Activated CD4-positive, alpha-beta T cell treated with anti-CD3 and anti-CD28 coated beads, Interleukin-10, Interleukin-2, amounts not matched to agents 100 ng/mL and 50 ng/mL, durations not matched to agents 16 hours and 8 hours (primary cell): ENCODE measurements at places on chromosomes 5 and 9.
A peak's percentile ranks its signal among the peaks of the same experiment; 100 is the strongest.

DNA sequence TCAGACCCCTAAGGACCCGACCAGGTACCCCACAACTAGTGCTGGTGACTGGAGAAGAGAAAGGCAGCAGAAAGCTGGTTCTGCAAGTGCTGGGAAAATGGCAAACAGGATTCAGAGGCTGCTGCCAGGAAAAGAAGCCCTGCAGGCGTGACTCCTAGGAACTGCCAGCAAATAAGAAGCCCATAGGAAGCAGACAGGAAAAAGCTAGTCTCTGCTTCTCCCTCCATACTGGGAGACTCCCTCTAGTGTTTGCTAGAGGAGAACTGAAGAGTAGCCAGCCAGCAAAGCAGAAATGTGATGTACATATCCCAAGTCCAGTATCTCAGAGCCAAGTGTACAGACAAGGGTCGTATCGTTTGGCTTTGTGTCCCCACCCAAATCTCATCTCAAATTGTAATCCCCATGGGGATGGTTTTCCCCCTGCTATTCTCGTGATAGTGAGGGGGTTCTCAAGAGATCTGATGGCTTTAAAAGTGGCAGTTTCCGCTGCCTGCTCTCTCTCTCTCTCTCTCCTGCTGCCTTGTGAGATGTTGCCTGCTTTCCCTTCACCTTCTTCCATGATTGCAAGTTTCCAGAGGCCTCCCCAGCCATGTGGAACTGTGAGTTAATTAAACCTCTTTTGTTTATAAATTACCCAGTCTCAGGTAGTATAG lies 38.1 kb upstream of the TUSC1 start:
- DNase-seq, result no peak

- no peak for DNase-seq
Observed at GRCh38 chr9:26947736-26948135, 694 bp upstream of the PLAA start.

DNA sequence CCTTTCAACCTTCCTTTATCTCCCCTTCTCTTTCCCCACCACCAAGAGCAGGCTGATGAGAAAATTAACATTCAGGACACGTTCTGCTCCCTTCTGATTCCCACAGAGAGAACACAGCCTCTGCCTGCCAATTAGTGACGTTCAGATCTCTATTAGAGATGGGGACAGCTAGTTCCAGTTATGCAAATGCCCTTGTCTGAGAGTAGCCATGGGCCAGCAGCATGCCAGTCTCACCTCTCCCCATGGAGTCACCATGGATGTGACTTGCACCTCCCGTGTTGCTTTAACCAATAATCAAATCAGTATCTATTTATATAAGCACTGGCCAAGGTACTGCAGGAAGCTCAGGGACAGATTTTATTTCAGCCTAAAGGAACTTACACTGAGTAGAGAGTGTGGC lies 61.3 kb downstream of the KCNIP1 start:
- no peak for DNase-seq

DNA sequence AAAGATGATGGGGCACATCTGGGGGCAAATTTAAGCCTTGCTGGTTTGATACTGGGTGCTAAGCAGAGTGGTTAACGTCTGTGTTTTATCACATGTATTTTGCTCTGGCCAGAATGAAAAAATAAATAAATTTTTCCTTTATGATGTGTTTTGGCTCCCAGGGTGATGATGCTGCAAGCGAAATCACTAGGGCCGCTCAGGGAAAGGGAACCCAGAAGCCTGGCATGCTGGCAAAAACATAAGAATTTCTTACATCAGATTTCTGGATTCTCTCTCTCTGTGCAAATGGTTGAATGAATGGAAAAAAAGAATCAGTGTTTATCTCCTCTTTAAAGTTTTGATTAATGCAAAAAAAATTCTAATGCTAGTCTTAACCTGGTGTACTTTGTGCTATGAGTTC lies 1975.2 kb upstream of the C9orf72 start:
- DNase-seq, result no peak

DNA sequence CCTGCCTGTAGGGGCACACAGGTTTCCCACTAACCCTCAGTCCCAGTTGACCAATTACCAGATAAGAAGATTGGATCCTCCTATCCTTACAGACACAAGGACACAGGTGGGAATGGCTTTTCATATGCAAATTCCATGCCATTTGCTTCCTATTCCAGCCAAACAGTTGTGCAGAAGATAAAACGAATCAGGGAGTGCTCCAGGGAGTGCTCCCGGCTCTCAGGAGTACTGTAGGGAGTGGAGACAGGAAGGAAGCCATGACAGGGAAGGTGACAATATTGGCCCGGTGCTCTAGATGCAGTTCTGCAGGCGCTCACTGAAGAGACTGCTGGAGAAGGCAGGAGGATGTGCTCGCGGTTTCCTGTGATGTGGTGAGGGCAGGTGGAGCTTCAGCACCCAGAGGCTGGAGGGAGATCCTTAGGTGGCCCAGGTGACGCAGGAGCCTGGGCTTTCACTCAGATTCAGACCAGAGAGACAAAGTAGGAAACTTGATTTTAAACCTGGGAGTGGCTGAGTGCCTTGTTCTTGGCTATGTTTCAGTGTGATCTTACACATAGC lies 260.0 kb downstream of the AUH start:
- DNase-seq, result peak; percentile 89

- no peak for DNase-seq
Observed at GRCh38 chr5:178350361-178351220, 118.0 kb upstream of the PHYKPL start.

DNA sequence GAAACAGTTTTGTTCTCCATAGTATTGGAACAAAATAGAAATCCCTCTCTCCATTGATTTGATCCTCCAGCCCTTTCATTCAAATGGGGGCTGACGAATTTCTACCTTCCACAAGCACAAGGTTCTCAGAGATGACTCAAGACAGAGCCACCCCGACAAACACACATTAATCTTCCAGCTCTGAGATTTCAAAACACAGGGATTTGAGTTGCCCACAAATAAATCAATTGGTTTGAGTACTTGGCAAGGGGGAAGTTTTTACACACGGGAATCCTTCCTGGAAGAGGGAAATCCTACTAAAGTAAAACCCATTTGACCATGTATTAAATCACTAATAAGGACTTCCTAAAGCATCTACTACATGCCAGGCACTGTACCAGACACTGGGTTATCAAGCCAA lies 5.4 kb downstream of the ADRA1B start:
- DNase-seq, result no peak

- DNase-seq, result no peak
Observed at GRCh38 chr5:28779161-28779754, 1740.9 kb upstream of the CDH9 start.

DNA sequence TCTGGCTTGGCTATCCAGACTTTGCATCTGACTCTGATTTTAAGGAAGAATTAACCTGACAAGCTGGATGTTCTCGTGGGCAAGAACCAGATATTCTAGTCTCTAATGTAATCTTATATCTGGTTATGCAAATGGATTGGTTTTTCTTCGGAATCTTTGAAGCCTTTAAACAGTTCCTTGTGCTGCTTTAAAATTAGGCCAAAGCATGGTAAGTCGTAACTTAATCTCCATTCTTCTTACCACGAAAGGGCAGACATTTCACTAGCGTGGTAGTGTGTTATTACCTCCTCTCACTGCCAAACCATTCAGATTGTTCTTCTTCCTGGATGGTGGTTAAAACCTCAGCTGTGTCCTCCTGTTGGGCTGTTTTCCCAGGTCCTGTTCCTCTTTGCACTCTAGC lies 34.1 kb upstream of the TTC23L start:
- DNase-seq, result no peak

DNA sequence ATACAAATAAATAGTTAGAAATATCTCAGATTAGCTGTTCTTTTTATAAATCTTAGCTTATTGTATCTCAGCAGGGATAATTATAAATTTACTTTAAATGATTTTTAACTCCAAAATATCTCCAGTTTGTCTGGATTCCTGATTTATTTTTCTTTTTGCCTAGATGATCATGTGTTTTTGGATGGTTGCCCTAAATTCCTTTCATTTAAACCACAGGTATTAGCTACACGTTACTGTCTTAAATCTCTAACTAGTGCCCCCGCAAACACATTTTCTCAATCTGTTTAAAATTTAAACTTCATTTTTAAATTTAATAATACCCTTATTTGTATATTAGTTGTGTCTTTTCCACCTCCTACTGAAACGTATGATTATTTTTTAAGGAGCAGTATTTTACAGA lies 5.6 kb downstream of the FER start:
- DNase-seq, result no peak

GRCh38 chr5:176413255-176413565 lies 3.1 kb downstream of the CLTB start:
- no peak for DNase-seq
